ENCODE measurements at places on chromosomes 5 and 9.

GRCh38 chr9:20228096-20228495 is 394.2 kb downstream of the MLLT3 start:
- DNase-seq: no peak

GRCh38 chr5:84354101-84354500 is 30.6 kb downstream of the EDIL3 start:
- DNase-seq: no peak

- DNase-seq: no peak
These were observed 26.9 kb upstream of the FAM120AOS start for GRCh38 chr9:93480262-93480661.

GRCh38 chr9:8401961-8402705 is 602.6 kb upstream of the DMAC1 start:
- no peak for DNase-seq

GRCh38 chr5:2158109-2158508 is 275.4 kb upstream of the IRX4 start:
- DNase-seq: no peak

GRCh38 chr5:55699041-55699688 is 13.0 kb downstream of the SLC38A9 start:
- no peak for DNase-seq

DNA sequence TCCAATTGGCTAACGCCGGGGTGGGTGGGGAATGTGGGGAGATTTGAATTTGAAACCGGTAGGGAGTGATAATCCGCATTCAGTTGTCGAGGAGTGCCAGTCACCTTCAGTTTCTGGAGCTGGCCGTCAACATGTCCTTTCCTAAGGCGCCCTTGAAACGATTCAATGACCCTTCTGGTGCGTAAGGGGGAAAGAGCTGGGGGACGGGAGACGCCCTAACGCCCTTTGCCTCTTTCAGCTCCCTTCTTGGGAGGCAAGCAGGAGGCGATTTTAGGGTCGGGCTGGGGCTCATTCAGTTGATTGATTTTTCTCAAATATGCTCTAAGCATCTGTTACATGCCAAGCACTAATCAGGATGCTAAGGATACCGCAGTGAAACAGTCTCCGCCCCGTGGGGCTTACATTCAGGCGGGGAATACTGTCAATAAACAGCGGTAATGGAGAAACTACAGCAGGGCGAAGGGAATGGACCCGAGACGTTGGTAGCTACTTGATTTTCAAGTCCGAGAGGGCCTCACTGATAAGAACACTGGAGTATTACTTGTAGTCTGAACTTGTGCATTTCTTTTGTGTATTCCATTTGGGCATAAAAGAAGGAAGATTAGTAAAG is at the start of gene HMMR:
TSS of gene HMMR (plus strand) at position 71 of the 610 bp plus-strand sequence. CDS start at position 132, 61 bp downstream.
- peak; percentile 72 for DNase-seq

DNA sequence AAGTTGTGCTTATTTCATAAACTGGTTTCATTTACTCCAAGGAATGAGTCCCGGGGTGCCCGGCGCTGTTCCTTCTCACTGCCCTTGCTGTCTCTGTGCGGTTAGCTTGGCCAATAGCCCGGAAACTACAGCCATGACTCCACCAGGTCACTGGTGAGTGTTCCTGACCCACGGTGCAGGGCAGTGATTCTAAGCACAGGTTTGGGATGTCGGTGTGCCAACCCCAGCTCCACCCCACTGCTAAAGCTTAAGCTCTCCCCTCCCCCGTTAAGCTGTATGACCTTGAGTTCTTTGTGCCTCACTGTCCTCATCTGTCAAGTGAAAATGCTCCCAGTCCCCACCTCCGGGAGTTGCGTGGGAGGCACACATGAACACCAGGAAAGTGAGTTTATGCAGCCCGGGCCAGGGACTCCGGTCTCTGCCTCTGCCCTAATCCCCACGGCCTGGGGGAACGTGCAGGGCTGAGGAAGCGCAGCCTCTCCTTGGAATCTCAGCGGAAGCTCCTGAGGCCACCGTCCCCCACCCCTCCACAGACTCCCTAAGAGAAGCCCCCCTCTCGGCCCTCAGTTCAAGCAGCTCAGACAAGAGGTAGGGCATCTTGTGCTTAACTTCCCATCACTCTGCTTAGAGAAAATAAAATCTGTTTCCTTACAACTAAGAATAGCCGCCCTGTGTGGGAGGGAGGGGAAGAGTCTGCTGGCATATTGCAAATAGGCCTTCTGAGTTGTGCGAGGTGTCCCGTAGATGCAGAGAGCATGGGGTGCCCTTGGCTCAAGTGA is 92.0 kb upstream of the RAI14 start:
- no peak for DNase-seq

DNA sequence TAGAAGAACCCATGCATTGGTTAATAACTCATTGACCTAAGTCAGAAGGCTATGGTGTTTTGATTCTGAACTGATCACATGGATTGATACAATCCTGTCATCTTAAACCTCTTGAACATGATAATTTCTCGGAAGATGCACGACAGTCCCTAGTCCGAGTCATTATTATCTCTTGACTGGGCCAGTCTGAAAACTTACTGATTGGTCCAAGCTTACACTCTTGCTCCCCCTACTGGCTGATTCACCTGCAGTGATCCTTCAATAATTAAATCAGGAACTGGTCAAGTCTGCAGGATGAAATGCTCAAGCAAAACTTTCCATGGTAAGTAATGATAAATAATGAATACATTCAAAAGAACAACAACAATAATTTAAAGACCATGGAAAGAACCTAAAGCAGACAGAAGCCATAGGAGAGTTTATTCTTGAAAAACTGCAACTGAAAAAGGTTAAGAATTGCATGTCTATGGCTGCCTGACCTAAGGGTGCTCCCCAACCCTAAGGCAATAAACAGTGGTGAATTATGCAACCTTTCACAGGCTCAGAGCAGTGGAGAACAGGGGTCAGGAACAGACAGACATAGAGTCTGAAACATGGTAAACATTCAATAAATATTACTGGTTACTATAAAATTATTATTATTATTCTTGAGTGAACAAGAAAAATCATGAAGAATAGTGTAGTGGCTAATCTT is 79.3 kb downstream of the BRINP1 start:
- DNase-seq: peak; percentile 57

DNA sequence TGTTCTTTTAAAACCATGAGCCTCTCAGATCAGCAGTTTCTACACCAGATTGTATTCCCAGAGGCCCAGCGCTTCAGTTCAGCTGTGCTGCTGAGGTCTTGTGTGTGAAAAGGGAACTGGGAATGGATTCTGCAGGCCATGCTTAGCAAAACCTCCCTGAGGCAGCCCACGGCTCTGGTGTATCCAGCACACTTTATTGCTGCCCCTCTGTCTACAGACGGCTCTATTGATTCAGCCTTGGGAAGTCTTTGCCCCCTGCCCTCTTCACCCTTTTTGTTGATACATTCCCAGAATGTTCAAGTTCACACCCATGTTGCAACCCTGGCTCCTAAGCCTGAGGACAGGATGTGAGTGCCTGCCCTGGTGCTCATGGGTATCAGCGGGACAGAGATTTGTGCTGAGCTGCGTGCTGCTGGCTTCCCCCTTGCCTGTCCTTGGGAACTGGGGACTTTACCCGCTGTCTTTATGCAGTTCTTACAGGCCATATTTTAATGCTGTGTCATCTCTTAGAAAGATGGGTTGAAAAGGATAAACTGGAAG is 37.3 kb downstream of the ARHGAP26 start:
- no peak for DNase-seq

GRCh38 chr9:33446240-33446945 is 1.0 kb downstream of the AQP3 start:
- DNase-seq: peak; percentile 48

- no peak for DNase-seq
These were observed 29.2 kb upstream of the ADRA1B start for GRCh38 chr5:159887050-159887449.

- DNase-seq: no peak
These were observed 76.4 kb downstream of the HAPLN1 start for GRCh38 chr5:83644301-83644700.

DNA sequence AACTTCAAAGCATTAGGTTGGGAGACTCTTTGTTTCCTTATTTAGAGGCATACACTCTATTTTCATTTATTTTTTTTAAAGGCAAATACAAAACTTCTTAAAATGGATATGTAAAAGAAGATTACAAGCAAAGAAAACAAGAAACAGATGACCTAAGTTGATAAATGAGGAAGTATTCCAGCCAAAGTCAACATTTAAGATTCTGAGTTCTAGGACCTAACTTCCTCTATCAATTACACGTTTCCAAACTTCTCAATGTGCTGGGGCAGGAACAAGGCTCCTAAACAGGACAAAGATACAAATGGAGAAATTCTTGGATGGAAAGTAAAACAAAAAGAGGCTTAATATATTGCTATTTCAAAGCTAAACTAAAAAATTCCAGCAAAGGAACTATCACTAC is 89.5 kb downstream of the TLE1 start:
- DNase-seq: no peak

- no peak for DNase-seq
These were observed 6.8 kb upstream of the LHX3 start for GRCh38 chr9:136211441-136212344.

DNA sequence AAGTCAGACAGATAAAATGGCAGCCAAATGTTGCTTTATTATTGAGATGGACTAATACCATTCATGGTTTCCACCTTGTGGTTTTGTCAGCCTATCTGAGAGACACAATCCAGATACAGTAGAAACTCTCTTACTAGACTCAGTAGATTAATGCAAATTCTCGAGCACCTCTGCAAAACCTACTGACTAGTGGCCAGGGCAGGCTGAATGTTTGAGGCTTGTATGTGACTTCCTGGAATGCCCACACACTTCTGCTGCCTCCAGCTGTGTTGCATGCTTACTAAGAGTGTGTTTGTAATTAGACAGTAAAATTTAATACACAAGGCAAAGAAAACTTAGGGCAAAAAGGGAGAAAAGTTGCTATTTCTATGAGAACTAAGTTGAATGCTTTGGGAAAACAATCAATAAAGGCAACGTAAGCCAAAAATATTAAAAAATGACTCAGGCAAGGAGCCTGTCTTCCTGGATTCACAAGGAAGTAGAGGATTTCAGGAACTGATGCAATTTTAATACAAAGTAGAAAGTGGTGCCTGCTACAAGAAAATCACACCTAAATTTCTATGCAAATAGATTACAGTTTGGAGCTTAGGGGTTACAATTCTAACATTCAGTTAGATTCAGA is 30.2 kb upstream of the CCNG1 start:
- DNase-seq: peak; percentile 15

DNA sequence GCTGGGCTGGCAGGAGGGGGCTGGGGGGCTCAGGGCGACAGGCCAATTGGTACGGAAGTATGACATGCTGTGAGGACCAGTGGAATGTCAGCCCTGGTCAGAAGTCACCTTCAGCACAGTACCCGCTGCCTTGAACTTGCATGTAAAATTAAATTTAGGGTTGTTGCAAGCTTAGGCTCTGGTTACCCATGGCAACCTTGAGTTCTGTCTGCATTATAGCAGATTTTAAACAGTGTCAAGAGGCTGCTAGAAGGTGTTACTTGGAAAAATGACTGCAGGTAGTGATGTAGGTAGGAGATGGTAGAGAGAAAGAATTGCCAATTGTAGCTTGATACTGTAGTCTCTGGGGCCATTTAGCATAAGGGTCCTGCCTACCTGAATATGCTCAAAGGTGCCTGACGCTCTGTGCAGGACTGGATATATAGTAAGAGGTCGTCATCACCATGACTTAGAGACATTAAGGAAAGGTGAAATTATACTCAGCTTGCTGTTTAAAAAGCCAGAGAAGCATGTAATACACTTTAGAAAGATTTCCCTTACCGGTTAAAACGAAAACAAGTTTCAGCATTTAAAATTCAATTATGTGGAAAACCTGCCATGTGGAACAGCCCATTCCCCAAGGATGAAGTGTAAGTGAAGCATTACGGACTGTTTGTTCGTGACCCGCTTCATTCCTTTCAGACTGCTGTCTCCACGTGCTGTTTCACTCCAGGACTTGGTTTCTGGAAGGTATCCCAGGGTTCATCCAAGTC is 169.0 kb downstream of the PDZD2 start:
- DNase-seq: no peak

GRCh38 chr9:103444176-103444575 is 449.0 kb downstream of the CYLC2 start:
- no peak for DNase-seq

DNA sequence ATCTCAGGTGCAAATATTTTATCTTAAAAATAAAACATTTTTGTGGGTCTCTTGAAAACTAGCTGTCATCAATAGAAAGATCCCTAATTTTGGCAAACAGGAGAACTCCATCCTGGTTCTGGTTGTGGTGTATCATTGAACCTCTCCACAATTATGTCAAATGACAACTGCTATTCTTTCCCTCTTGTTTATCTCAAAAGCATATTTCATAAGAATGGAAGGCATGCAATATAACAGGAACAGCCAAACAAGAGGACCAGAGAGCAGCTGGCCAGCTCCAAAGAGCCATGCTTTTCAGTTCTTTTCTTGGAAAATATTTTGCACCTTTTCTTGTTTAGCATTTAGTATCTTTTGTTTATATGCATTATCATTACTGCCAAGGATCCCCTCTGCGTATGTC is 125.4 kb downstream of the ADAMTS6 start:
- no peak for DNase-seq

DNA sequence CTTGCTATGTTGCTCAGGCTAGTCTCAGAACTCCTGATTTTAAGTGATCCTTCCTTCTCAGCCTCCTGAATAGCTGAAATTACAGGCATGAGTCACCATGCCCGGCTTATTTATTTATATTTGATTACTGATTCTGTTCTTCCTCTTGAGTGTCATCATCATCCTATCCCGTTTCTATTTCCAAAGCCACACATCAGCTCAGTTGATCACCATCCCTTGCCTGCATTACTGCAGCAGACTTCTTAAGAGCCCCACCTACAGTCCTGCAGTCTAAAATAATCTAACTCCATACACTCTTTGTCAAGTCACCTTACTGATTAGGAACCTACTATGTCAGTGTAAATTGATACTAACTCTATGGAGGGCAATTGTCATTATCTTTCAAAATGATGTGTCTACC is 138.9 kb upstream of the RAI14 start:
- DNase-seq: no peak

DNA sequence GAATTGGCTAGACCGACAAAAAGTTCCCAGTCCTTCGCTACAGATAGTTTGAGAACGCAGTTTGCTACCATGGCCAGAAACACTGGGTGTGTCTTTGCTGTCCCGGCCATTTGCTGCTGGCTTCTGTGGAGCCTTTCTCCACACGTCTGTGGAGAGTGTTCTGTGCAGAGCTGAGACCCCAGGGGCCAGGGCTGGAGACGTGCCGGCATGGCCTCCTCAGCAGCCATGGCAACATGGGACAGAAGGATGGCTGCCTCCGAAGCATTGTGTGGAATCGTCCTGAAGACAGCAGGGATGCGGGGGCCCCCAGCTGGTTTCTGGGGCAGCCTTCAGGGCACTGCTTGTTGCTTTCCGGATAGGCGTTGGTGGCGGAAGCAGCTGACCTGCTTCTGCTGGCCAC is 142.8 kb downstream of the GADD45G start:
- DNase-seq: no peak

- DNase-seq: no peak
These were observed 116.3 kb downstream of the MED27 start for GRCh38 chr9:131963072-131964030.

- DNase-seq: no peak
These were observed 195.8 kb downstream of the NXNL2 start for GRCh38 chr9:88730780-88731179.

Measured in hematopoietic multipotent progenitor cell treated with erythropoietin and hydrocortisone succinate and interleukin-3 and kit ligand, for 8 days (in vitro differentiated cells).